ENCODE measurements at places on chromosomes 1 and 21.

GRCh38 chr1:213327017-213327667 lies 276.1 kb downstream of the RPS6KC1 start:
- no peak overlapping the region for H3K27ac ChIP-seq
- DNase-seq: peak; percentile 75
- no peaks in the 10 kb centered on the region for H3K4me1 ChIP-seq
- H3K36me3 ChIP-seq: no peaks in the 10 kb centered on the region
- no peak overlapping the region for H3K4me3 ChIP-seq

- H3K27ac ChIP-seq: no peak overlapping the region
- no peak overlapping the region for H3K4me3 ChIP-seq
- no peaks in the 10 kb centered on the region for H3K4me1 ChIP-seq
These were observed 26.4 kb downstream of the KCNA10 start for GRCh38 chr1:110492573-110492972.

DNA sequence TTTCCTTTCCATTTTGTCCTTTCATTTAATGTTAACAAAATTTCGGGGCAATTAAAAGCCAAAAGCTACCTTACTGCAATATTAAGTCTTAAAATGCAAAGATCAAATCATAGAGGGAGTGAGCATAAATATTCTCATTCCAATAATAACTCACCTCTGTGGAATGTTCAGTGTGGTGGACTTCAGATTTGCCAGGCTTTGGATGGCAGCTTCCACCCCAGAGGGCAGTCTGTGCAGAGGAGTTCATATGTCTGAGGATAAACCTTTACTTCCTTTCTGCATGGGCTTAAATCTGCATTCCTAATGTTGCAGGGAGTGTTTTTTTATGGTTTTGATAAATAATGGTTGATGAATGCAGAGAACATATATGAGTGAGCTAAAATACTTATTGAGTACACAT lies 16.3 kb downstream of the KIAA0040 start:
- DNase-seq: no peak
- no peak overlapping the region for H3K4me3 ChIP-seq
- H3K4me1 ChIP-seq: no peaks in the 10 kb centered on the region
- no peaks in the 10 kb centered on the region for H3K27me3 ChIP-seq
- H3K36me3 ChIP-seq: no peaks in the 10 kb centered on the region

DNA sequence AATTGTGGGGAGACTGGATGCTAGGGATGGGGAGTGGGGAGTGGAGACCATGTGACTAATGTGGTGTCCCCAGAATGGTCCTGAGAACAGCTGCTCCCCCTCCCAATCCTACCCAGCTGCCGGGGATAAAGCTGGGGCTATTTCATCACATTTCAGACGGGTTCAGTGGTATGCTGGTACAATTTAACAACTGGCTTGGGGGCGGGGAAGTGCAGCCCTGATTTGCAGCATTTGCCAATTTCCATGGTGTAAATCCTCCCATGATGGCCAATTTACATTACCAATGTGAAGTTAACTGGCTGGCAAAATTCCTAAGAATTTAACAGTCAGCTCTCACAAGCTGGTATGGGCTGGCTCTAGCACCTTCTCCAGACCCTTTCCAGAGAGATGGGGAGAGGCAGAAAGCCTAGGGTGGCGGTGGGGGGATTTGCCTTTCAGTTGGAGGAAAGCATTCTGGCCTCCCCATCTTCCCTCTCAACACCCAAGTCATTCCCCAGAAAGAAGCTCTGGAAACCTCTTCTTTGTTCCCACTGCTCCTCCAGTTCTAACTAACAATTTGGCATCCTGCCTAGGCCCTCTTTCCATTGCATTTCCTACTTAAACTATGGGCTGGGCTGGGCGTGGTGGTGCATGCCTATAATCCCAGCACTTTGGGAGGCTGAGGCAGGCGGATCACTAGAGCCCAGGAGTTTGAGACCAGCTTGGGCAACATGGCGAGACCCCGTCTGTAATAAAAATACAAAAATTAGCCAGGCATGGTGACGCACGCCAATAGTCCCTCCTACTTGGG lies 11.3 kb upstream of the ADGRB2 start:
- no peak overlapping the region for H3K4me3 ChIP-seq
- H3K27me3 ChIP-seq: peaks cover 48% of the 10 kb centered on the region
- no peaks in the 10 kb centered on the region for H3K4me1 ChIP-seq
- DNase-seq: no peak

DNA sequence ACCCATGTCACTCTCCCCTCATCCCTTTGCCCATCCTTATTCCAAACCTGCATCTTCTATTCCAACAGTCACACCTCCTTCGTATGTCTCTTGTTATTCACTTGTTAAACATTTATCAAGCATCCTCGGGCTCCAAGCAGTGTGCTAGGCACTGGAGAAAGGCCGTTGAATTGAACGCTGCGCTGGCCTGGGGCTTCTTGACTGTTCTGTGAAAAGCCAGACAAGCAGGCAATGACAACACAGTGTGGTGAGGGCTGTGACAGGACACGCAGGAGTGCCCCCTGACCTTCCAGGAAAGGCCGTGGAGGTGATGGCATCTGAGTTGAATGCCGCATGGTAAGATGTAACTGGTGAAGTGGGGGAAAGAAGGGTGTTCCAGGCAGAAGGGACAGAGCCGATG lies 19.2 kb downstream of the ETV3 start:
- H3K36me3 ChIP-seq: peaks cover 2% of the 10 kb centered on the region
- no peak overlapping the region for H3K27ac ChIP-seq
- peaks cover 5% of the 10 kb centered on the region for H3K27me3 ChIP-seq

- no peaks in the 10 kb centered on the region for H3K27me3 ChIP-seq
- H3K36me3 ChIP-seq: no peaks in the 10 kb centered on the region
- H3K4me1 ChIP-seq: peaks cover 45% of the 10 kb centered on the region
- no peak overlapping the region for H3K27ac ChIP-seq
These were observed 8.5 kb downstream of the CAMK2N1 start for GRCh38 chr1:20477348-20478056.

- no peaks in the 10 kb centered on the region for H3K36me3 ChIP-seq
- H3K27ac ChIP-seq: no peak overlapping the region
- H3K4me3 ChIP-seq: no peak overlapping the region
- no peaks in the 10 kb centered on the region for H3K4me1 ChIP-seq
- H3K27me3 ChIP-seq: no peaks in the 10 kb centered on the region
- peak; percentile 19 for DNase-seq
These were observed 75.3 kb upstream of the KIAA0040 start for GRCh38 chr1:175267716-175268416.

GRCh38 chr21:45366476-45366875 lies 38.5 kb upstream of the COL18A1 start:
- H3K36me3 ChIP-seq: no peaks in the 10 kb centered on the region
- H3K27ac ChIP-seq: peak overlapping the region; percentile 99
- no peak overlapping the region for H3K4me3 ChIP-seq
- DNase-seq: no peak

DNA sequence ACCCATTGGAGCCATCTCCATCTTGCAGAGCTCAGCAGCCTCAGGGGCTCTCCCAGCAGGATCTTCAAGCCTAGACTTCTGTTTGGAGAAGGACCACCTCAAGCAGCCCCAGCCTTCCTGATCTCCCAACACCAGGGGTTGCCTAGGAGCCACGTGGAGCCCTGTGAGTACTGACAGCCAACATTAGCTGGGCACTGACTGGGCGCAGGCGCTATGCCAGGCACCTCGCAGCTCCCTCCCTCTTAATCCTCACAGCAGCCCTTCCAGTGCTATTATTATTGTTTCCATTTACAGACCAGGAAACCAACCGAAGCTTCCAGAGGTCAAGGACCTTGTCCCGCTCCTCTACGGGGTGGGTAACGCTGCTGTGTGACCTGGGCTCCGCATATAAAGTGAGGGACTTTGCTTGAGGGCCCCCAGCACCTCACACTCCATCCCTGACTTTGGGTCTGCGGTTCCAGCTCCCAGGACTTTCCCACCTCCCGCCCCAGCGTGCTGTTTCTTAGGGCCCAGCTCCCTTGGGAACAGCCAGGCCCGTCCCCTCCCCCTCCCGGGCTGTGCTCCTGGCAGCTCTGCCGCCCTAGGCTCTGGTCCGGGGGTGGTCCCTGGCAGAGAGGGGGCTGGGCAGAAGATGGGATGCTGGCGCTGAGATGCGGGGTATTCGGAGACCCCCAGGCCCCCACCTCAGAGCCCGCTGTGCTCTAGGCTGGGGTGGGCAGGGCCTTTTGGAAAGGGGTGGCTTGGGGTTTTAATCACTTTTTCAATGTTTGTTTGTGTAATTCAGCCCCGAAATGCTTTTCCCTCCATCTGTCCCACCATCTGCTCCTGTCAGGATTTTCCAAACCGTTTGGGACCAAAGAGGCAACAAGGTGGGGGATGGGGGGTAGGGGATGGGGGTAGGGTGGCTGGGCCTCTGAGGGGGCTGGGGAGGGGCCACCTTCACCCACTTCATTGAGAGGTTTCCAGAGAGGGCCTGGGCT lies 4.1 kb upstream of the HPCA start:
- peaks cover 24% of the 10 kb centered on the region for H3K27me3 ChIP-seq
- H3K36me3 ChIP-seq: no peaks in the 10 kb centered on the region
- H3K4me3 ChIP-seq: no peak overlapping the region
- no peaks in the 10 kb centered on the region for H3K4me1 ChIP-seq
- H3K27ac ChIP-seq: no peak overlapping the region
- no peak for DNase-seq

GRCh38 chr1:9101510-9102146 lies 27.3 kb downstream of the GPR157 start:
- no peak overlapping the region for H3K4me3 ChIP-seq
- H3K27ac ChIP-seq: no peak overlapping the region
- peaks cover 4% of the 10 kb centered on the region for H3K4me1 ChIP-seq
- peak; percentile 57 for DNase-seq
- H3K27me3 ChIP-seq: no peaks in the 10 kb centered on the region

DNA sequence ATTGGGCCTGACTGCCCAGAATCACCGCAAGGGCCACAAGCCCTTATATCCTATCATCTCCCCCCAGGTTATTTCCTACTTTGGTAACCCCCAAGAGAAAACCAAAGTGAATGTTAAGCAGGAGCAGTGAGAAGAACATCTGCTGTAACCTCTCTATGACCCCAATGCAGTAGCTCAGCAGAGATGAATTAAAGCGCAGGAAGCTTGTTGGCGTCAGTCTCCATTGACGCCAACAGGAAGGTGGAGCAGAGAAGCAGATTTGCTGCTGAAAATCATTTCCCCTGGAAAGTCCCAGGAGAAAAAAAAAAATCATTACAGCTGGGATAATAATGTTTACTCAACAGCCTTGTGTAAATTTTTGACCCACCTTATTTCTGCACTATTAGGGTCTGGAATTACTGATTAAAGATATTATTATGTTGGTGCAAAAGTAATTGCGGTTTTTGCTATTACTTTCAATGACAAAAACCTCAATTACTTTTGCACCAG lies 33.2 kb upstream of the FAM163A start:
- DNase-seq: peak; percentile 32
- H3K27ac ChIP-seq: no peak overlapping the region
- H3K36me3 ChIP-seq: no peaks in the 10 kb centered on the region
- H3K4me3 ChIP-seq: no peak overlapping the region
- H3K4me1 ChIP-seq: no peaks in the 10 kb centered on the region

DNA sequence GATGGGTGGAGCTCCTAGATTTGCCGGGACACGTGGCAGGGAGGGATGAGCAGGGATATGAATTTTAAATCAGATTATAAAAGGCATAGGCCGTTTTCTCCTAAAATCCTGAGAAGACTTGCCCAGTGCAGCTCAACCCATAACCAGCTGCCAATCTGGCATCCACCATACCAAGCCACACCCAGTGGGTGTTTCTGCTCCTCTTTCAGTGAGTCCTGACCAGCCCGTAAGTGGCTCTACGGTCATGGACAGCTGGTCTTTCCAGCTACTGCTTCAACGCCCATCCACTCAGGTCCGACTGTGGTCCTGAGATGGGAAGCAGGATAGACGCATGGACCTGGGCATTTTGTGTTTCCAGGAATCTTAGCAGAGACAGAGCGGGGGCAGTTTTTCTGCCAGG lies 107.2 kb downstream of the LAMC2 start:
- peaks cover 3% of the 10 kb centered on the region for H3K4me1 ChIP-seq
- no peak for DNase-seq
- no peaks in the 10 kb centered on the region for H3K36me3 ChIP-seq
- no peaks in the 10 kb centered on the region for H3K27me3 ChIP-seq
- H3K4me3 ChIP-seq: no peak overlapping the region

GRCh38 chr1:30329802-30330557 lies 393.4 kb downstream of the MATN1 start:
- H3K27ac ChIP-seq: no peak overlapping the region
- no peaks in the 10 kb centered on the region for H3K36me3 ChIP-seq
- DNase-seq: no peak

DNA sequence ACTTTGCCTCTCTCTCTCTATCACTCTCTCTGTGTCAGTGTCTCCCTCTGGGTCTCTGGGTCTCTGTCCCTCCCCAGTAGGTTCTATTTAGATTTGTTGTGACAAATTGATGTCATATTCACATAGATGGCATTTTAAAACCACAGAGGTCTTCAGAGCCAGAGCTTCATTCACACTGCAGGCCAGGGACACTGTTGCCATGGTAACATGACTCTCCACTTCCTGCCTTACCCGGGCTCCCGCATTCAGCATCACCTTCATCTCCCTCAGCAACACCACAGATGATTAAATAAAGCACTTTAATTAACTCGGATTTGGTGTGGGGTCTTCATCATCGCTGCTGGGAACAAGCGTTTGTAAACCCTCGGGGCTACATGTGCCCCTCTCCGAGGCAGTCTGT lies 132.6 kb downstream of the ETS2 start:
- H3K27me3 ChIP-seq: no peaks in the 10 kb centered on the region
- H3K27ac ChIP-seq: no peak overlapping the region
- H3K36me3 ChIP-seq: no peaks in the 10 kb centered on the region
- DNase-seq: no peak
- peaks cover 8% of the 10 kb centered on the region for H3K4me1 ChIP-seq

- H3K4me3 ChIP-seq: no peak overlapping the region
- DNase-seq: peak; percentile 30
- no peaks in the 10 kb centered on the region for H3K4me1 ChIP-seq
- no peak overlapping the region for H3K27ac ChIP-seq
- H3K27me3 ChIP-seq: no peaks in the 10 kb centered on the region
These were observed 5.9 kb downstream of the SOD1 start for GRCh38 chr21:31665397-31665796.

- no peaks in the 10 kb centered on the region for H3K27me3 ChIP-seq
- peaks cover 10% of the 10 kb centered on the region for H3K36me3 ChIP-seq
- H3K27ac ChIP-seq: no peak overlapping the region
- DNase-seq: peak; percentile 96
- H3K4me1 ChIP-seq: no peaks in the 10 kb centered on the region
- H3K4me3 ChIP-seq: no peak overlapping the region
These were observed 57.9 kb downstream of the CENPF start for GRCh38 chr1:214660900-214661299.

GRCh38 chr1:232943679-232944252 lies 6.6 kb upstream of the NTPCR start:
- no peak overlapping the region for H3K4me3 ChIP-seq
- H3K27ac ChIP-seq: no peak overlapping the region
- no peaks in the 10 kb centered on the region for H3K4me1 ChIP-seq

- H3K27me3 ChIP-seq: no peaks in the 10 kb centered on the region
- no peak overlapping the region for H3K27ac ChIP-seq
- H3K4me3 ChIP-seq: no peak overlapping the region
- H3K4me1 ChIP-seq: no peaks in the 10 kb centered on the region
These were observed 64.2 kb upstream of the DPH5 start for GRCh38 chr1:101089613-101090338.

DNA sequence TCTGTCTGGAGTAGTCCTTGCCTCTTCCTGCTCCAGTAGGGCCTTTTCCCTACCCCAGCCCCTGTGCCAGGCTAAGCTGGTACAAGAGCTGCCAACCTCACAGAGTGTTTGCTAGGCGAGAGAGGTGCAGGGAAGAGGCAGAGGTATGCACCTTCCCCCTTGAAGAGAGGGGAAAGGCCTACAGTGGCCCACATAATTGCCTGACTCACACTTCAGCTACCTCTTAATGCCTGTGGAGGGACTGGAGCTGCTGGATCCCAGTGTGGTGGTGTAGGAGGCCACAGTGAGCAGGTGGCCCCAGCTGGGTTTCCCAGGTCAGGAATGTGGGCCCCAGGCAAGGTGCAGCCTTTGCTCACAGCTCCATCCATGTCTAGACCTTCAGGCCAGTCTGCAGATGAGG lies 3.3 kb upstream of the CCDC28B start:
- no peak for DNase-seq
- peaks cover 18% of the 10 kb centered on the region for H3K4me1 ChIP-seq
- no peaks in the 10 kb centered on the region for H3K27me3 ChIP-seq

Data from fibroblast of lung (primary cell).